ENCODE measurements at places on chromosomes 11 and 22.

- peak; percentile 38 for DNase-seq
These were observed 14.9 kb downstream of the RASD2 start for GRCh38 chr22:35555483-35555890.

DNA sequence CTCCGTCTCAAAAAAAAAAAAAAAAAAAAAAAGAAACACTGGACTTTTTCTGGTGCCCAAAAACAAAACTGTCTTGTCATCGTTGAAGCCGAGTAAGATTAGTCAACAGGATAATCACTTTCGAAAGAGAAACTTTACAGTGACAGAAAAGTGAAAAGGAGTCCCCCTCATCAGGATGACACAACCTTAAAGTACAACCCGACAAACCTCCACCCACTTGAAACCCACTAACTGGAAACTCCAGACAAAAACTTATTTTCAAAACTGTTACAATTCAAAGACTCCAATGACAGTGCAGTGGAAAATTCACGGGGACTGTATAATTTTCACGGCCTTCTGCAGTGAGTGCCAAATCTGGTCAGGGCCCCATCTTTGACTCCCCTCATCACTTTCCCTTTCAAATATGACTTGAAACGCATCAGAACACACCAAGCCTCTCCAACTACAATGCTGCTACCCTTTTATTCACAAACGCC lies 1.3 kb downstream of the DENND5A start:
- no peak for DNase-seq

- DNase-seq, result no peak
These were observed 112.6 kb downstream of the CADM1 start for GRCh38 chr11:115391598-115391997.

DNA sequence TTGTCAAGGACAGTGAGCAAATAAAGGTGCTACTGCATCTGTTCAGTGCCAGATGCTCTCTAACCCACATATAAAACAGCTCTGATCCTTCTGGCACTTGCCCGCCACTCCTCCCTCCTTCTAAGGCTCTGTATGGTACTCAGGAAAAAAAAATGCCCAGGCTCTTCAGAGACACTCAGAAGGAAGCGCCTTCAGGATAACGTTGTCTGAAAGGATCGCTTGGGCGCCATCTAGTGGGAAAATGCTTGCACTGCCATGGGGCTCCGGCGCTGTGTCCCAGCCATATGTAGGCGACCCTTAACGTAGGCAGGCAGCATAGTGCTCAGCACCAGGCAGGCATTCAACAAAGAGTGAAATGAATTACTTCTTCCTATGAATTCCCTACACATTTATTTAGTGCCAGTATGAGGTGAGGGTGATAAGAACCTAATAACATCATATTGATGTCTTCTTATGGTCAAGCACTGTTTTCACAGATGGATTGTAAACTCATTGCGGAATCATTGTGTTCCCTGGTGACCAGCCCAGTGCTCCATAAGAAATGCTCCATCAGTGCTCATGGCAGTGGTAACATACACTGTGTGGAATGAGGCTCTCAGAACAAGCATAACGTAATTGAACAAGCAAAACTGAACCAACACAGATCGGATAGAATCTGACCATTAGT lies 39.6 kb downstream of the PAMR1 start:
- DNase-seq, result peak; percentile 82
